ENCODE measurements at places on chromosomes 5 and 9. TPM values are rescaled to one million over a fixed set of nuclear protein-coding genes. Genes with fewer than 3 reads are reported as not detected.

- DNase-seq, result no peak
Measured at GRCh38 chr5:6734243-6734700, 21.0 kb downstream of the TENT4A start.

GRCh38 chr5:38305148-38305547 lies 46.8 kb downstream of the EGFLAM start:
- DNase-seq, result no peak

GRCh38 chr9:81562231-81563019 lies 126.9 kb downstream of the TLE1 start:
- DNase-seq, result peak; percentile 95

GRCh38 chr9:74281674-74282073 lies 215.5 kb upstream of the RORB start:
- DNase-seq, result no peak

- DNase-seq, result no peak
Measured at GRCh38 chr9:127923046-127923445, 6.2 kb upstream of the ST6GALNAC4 start.

DNA sequence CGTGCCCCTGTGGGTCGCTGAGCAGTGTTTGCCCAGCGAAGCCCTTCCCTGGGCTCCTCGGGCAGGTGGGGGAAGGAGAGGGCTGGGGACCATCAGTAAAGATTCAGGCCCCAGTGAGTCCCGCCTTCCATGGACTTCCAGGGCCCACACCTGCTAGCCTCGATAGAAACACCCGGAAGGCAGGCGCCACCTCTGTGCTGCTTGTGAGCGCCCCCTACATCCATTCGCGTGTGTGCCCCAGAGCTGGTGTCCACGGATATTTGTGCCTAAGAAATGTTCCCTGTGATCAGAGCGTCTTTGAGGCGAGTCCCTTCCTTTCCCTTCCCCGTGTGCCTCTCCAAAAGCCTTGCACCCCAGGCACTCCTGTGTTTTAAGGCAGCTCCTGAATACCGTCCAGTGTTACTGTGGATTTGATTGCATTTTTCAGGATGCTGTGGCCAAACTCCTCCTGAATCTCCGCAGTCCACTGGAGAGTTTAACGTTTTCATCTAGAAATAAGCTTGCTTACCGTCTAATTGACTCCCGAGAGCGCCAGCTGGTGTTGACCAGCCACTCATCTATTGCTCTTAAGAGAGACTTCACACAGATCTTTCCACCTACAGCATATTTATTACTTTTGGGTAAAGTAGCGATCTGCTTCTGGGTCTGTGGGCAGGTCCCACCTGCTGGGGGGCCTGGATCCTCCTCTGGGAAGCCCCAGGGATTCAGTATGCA lies 101.4 kb downstream of the COL5A1 start:
- DNase-seq, result no peak

FGF10 gene
- total RNA-seq, result not detected

FAM200C gene
- total RNA-seq, result 2.9 TPM

NXNL2 gene
- 0.13 TPM for total RNA-seq

Data from dermis microvascular lymphatic vessel endothelial cell (primary cell).